ENCODE measurements at places on chromosomes 1 and 21. TPM values are rescaled to one million over a fixed set of nuclear protein-coding genes. Genes with fewer than 3 reads are reported as not detected.

The KCNJ6 gene
- not detected for total RNA-seq

The MEGF6 gene
- 1.7 TPM for total RNA-seq

The SLC30A2 gene
- total RNA-seq, result not detected

The CLCA4 gene
- total RNA-seq, result not detected

The AGBL4 gene
- 1.5 TPM for total RNA-seq

The UQCRH gene
- 872 TPM for total RNA-seq
